ENCODE measurements at places on chromosomes 6 and 20. TPM values are rescaled to one million over a fixed set of nuclear protein-coding genes. Genes with fewer than 3 reads are reported as not detected.
A peak's percentile ranks its signal among the peaks of the same experiment; 100 is the strongest.

GPLD1 gene
- total RNA-seq = 0.51 TPM

PRDM1 gene
- 0.14 TPM for total RNA-seq

PBX2 gene
- total RNA-seq = 38.3 TPM

JPH2 gene
- total RNA-seq = 2.9 TPM

- DNase-seq = no peak
Observed at GRCh38 chr6:11921017-11921438, 91.1 kb upstream of the HIVEP1 start.

DNA sequence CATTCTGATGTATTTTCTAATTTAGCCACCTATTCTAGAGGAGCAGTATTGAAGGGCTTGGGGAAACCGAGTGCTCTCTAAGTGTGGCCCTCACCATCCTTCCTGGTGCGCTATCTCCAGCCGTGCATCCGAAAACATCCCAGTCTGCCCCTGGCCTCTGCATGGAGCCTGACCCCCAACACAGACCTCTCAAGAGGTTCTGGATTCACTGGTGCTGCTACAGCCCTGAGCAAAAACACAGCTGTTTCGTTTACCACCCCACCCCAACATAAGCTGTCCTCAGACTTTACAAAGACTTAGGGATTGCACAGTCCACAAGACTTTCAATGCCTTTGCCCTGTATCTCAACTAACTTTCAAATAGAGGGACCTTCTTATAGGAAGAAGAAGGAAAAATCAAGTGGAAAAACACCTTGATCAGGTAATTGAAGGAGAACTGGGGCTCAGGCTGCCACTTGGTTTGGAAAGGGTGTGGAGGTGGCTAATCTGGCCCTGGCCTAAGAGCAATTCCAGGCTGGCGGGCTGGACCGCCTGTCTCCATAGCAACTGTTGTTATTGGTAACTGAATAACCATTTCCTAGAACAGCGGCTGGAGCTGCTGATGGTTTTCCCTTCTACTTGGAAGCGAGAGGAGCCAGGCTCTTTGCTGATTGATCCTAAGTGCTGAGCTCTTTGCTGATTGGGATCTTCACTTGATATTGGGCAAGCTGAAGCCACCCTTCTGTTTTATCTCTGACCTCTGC is 90.2 kb upstream of the TOX2 start:
- peak; percentile 13 for DNase-seq

NECAB3 gene
- 13.2 TPM for total RNA-seq

HLA-DQB1 gene
- 0.51 TPM for total RNA-seq

DNA sequence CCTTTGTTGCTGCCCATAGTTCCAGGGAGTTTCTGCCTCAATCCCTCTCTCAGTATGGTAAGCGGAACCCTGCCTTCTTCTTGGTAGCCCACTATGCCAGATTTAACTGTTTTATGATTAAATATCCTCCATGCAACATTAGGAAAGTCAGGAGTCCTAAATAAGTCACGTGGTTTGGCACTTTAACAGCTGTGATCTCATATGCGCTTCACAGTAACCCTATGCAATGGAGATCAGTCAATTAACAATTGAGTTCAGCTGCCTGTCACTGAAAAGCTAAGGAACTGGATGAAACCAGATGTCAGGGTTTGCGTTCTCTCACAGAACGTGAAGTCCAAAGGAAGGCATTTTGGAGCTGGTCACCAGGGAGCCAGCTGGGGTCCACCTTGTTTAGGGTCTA is 81.6 kb downstream of the PSMB1 start:
- no peak for DNase-seq

RPN2 gene
- 165 TPM for total RNA-seq

DNA sequence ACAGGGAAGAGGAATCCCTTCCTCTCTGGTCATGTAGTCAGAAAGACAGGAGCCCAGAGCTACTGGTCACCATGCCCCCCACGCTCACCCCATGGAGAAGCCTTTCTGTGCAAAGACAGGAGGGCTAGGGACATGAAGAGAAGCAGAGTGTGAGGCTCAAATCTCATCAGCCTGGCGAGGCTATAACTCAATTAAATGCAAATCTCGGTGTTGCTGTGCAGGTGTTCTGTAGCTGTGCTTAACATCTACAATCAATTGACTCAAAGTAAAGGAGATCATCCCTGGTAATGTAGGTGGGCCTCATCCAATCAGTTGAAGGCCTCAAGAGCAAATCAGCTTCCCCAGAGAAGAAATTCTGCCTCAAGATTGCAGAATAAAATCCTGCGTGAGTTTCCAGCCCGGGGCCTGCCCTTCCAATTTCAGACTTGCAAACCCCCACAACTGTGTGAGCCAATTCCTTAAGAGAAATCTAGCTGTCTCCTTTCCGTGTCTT is 64.4 kb downstream of the CHMP4B start:
- no peak for DNase-seq

- DNase-seq = no peak
Observed at GRCh38 chr6:52360601-52361413, 1.1 kb upstream of the PAQR8 start.

DNA sequence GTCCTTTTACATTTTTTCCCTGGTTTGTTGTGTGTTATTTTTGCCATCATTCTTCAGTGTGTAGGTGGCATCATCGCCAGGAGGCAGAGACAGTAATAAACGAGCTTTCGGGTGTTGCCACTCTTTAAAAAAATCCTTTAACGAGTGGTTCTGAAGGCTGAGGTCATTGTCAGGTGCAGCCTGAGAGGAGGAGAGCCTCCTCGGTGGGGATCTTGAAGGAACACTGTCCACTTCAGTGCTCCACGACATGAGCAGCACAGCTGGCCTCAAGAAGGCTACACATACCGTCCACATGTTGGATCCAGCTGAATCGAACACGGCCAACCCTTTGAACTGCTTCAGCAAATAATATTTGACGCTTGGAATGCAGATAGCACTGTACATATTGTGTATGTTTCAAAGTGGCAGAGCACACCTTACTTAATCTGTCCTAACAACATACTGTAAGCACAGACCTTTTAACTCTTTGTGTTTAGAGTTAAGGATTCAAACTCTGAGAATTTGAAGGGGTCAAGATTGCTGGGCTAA is 48.0 kb upstream of the FOXQ1 start:
- DNase-seq = no peak

DNA sequence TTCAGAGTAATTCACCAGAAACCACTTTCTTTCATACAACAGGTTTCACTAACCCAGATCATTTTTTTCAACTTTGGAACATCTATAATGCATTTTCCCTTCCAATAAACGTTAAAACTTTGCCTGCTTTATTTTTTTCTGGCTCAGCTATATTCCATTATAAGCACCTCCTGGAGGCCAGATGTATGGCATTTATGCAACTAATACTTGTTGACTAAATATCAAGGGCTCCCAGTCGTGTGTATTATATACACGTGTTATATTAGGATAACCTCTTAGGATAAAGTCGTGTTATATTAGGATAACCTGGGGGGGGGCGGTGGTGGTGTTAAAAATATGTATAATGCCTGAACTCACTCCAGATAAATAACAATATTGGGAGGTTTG is 6.7 kb downstream of the OPN5 start:
- DNase-seq = no peak

LRP11 gene
- 54.5 TPM for total RNA-seq

NNAT gene
- total RNA-seq = 65.2 TPM

HMGCLL1 gene
- total RNA-seq = 1.4 TPM

PRPH2 gene
- 1.6 TPM for total RNA-seq

- DNase-seq = no peak
Observed at GRCh38 chr6:149264629-149265028, 52.9 kb upstream of the TAB2 start.

- DNase-seq = no peak
Observed at GRCh38 chr20:64113796-64114355, 6.5 kb upstream of the NPBWR2 start.

GRM4 gene
- not detected for total RNA-seq

DNA sequence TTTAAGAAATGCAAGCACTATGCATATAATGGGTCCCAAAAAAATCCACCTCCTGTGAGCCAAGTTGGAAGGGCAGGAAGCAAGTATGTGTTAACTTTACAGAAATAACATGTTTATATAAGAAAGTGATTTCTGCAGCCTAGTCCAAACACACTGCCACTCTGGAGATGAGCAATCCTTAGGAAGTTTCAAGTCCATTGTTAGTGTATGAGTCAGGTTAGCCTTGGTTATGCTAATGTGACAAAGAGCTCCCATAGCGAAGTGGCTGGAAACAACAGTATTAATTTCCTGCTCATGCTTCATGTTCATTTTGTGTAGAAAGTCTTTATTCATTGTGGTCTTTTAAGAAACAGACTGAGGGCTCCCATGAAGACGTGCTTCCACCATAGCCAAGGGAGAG is 121.4 kb downstream of the TBXT start:
- peak; percentile 77 for DNase-seq

GINS1 gene
- total RNA-seq = 44.1 TPM

MAS1L gene
- total RNA-seq = not detected

DNA sequence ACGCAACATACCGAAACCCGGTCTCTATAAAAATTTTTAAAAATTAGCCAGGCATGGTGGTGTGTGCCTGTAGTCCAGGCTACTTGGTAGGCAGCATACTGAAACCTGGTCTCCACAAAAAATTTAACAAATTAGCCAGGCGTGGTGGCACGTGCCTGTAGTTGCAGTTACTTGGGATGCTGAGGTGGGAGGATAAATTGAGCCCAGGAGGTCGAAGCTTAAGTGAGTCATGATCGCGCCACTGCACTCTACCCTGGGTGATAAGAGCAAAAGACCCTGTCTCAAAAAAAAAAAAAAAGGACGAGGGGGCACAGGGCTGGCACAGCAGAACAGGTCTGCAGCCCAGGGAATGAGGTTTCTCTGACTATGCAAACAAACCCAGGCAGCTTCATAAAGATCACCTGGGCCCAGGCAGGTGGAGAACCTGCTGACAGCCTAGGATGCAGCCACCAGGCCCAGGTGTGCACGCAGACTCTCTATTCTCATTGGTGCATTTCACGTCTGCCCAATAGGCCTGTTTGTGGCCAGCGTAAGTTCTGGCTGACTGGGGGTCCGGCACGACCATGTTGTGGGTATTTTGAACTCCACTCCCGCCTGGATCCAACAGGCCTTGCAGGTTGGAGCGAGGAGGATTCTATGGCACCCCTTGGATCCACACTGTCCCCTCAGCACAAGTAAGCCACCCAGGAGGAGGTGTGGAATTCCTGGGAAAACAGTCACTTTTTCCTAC is 204.5 kb downstream of the PREX1 start:
- DNase-seq = no peak

- DNase-seq = no peak
Observed at GRCh38 chr20:39800548-39800947, 838.4 kb downstream of the DHX35 start.

HLA-DRB1 gene
- total RNA-seq = not detected
